Activated CD8-positive, alpha-beta memory T cell treated with anti-CD3 and anti-CD28 coated beads, Interleukin-2, amount 50 U/mL, for 48 hours (primary cell): ENCODE measurements at places on chromosomes 5 and 9.

DNA sequence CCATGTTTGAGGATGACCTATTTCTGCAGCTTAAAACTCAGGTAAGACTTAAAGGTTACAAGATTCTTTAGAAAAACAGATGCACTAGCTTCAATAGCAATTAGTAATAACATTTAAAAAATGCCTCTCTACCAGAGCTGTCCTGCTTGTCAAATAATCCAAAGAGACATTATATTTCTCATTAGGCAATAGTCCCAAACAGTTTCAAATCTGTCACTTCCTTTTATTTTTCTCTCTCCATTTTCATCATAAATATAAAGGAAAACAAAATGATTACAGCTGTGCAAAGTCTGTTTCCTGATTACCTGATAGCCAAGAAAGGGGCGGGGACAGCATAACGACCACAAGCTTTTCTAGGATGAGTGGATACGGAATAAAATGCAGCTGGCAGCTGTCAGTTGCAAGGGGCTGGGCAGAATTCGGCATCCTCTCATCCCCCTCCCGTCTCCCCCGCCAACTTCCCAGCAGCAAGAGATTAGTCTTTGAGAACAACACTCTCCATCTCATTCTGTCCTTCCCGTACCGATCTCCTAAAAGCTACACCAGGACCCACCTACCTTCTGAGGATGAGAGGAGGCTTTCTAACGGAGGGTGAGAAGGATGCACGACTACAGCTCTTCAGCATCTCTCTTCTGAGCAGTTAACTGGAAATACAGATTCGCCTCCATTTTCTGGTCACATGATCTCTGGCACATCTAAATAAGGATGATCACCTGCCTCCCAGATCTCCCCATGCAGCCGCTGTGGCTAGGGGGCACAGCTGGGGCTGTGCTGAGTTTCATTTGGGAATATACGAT is 72.5 kb upstream of the PCA3 start:
- no peak for DNase-seq

DNA sequence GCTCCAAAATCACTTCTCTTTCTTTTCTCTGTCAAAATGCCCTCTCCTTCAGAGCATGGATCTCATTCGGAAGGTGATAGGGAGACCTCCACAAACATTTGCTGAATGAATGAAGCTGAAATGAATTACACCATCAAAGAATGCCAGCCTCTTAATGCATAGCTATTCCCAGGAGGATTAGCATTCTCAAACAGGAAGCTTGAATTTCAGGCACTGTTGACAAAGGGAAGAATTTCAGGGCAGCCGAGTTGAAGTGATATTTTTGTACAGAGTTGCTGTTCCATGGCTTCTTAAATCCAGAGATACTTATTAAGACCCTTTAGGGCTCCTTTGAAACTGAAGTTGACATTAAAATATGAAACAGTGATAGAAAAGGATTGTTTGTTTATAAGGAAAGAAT is 18.8 kb downstream of the HBEGF start:
- no peak for DNase-seq

DNA sequence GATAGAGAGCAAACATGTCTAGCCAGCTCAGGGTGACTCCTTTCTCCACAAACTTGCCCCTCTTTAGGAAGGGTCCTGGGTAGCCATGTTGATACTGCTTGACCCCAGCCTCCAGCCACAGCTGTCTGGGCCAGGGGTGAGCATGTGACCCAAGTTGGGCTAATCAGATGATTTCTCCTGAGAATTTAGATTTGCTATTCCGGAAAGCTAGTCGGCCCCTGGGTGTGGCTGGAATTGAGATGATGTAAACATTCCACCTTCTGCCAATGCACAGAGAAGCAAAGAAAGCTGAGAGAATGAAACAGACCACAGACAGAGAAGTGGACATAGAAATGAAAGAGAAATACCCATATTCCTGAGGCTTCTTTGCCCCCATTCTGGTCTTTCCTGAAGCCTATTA is 17.8 kb upstream of the B4GALT1 start:
- no peak for DNase-seq

DNA sequence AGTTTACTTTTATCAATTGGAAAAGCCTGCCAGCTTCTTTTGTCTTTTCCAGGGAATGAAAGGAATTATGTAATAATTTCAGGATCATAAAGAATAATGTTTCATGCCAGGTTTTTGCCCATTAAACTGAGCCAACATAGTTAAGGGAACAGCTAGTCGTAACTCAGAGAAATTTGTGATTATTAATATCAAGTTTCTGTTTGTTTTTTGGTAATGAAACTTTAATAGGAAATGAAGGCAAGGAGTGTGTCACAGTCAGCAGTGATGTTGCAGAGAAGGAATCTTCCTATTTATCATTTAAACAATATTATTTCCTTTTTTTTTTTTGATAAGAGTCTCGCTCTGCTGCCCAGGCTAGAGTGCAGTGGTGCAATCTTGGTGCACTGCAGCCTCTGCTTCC is 10.7 kb downstream of the NFIL3 start:
- DNase-seq, result no peak

GRCh38 chr5:11012295-11012694 is 251.3 kb upstream of the DAP start:
- no peak for DNase-seq

- no peak for DNase-seq
Observed at GRCh38 chr9:9387511-9388115, 1225.2 kb downstream of the PTPRD start.

DNA sequence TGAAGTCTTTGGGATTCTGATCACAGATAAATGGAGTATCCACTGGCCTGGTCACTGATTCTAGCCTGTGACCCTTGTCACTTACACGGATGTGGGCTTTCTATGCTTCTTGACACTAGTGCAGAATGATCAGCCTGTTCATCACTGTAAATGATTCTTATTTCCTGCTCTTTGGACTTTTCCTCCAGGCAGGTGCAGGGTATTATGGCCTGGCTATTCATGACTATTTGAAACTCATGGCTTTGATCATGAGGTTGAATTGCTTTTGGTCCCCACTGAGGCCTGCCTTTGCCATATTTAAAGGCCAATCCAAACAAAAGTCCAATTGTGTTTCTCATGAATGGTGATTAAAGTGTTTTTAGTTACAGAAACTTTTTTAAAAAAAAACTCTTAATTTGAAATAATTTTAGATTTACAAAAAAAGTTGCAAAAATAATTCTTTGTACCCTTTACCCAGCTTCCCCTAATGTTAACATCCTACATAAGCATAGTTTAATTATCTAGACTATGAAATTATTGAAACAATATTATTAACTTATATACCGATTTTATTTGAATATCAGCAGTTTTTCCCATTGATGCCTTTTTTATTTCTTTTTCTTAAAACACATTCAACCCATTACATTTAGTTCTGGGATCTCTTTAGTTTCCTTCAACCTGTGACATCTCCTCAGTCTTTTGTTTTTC is 68.1 kb downstream of the GALNT10 start:
- DNase-seq, result no peak

GRCh38 chr5:38831117-38831516 is 14.7 kb upstream of the OSMR start:
- no peak for DNase-seq

- DNase-seq, result peak; percentile 65
Observed at GRCh38 chr9:37994639-37995347, 74.2 kb downstream of the SHB start.

DNA sequence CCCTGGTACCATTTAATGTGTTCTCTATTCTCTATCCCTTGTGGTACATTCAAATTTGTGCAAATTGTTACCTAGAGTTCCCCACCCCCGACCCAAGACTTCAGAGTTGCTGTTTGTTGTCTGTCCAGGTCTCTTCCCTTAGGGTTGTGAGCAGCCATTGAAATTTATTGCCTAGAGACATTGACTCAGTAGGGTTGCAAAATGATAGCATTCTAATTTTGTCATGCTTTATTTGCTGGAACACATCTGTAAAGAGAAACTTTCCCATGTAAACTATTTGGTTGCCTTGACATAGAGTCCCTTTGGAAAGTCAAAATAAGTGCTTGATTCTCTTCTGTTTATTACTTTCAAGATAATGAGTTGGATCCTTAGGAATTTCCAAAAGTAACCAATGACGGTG is 91.7 kb upstream of the KLF9 start:
- no peak for DNase-seq
